GM13977 (cell line): ENCODE measurements at places on chromosomes 3 and 15.
A peak's percentile ranks its signal among the peaks of the same experiment; 100 is the strongest.

DNA sequence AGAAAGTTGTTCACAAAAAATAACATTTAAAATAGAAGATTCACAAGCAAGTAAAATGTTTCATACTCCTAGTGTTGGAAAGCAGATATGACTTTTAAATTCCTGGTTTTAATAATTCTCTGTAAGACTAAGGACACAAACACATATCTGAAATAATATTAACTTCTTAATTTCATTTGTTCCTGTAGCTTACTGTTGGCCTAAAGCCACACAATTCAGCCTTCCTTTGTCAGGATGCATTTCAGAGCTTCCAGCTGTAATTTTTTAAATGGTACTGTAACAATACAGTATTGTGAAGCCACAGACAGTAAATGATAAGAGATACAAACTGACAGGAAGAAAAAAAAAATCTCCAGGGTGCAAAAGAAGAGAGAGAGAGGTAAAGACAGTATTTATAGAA lies 84.2 kb downstream of the TMCC1 start:
- DNase-seq = no peak

- DNase-seq = peak; percentile 44
Measured at GRCh38 chr3:142904639-142905436, 16.0 kb upstream of the PCOLCE2 start.

DNA sequence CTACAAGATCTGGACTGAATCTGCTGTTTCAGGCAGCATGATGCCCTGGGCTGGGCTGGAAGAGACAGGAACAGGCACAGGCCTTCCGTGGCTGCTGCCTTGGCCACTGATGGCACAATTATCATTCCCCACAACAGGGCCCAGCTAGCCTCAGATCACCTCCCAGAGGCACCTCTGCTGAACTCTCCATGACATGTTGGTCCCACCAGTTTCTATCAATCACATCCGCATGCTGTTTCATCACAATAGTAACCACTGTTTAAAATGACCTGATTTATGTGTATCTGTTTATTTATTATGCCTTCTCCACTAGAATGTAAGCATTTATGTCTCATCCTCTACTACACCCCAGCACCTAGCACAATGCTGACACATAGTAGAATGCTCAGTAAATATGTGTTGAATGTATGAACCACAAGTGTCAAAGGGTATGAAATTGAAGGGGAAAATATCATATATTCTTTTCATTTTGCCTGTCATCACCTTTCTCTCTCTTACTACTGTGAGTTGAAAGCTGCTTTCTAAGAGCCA lies 32.7 kb upstream of the ZBTB38 start:
- no peak for DNase-seq

- DNase-seq = no peak
Measured at GRCh38 chr3:128072454-128073184, 20.4 kb downstream of the SEC61A1 start.

GRCh38 chr3:105119801-105120340 lies 246.8 kb upstream of the ALCAM start:
- no peak for DNase-seq

- no peak for DNase-seq
Measured at GRCh38 chr3:122979211-122979610, 48.4 kb downstream of the SEMA5B start.

DNA sequence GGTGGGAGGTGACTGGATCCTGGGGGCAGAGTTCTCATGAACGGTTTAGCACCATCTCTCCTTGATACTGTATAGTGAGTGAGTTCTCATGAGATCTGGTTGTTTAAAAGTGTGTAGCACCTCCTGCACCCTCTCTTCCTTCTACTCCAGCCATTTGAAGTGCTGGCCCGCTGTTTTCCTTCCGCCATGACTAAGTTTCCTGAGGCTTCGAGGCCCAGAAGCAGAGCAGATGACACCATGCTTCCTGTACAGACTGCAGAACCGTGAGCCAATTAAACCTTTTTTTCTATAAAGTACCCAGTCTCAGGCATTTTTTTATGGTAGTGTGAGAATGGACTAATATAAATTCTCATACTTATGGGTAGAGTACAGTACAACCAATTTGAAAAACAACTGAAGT lies 123.6 kb upstream of the BHLHE40 start:
- no peak for DNase-seq

- DNase-seq = no peak
Measured at GRCh38 chr15:70051948-70052633, 45.6 kb downstream of the TLE3 start.

GRCh38 chr15:90552162-90552928 lies 22.6 kb downstream of the CRTC3 start:
- no peak for DNase-seq

DNA sequence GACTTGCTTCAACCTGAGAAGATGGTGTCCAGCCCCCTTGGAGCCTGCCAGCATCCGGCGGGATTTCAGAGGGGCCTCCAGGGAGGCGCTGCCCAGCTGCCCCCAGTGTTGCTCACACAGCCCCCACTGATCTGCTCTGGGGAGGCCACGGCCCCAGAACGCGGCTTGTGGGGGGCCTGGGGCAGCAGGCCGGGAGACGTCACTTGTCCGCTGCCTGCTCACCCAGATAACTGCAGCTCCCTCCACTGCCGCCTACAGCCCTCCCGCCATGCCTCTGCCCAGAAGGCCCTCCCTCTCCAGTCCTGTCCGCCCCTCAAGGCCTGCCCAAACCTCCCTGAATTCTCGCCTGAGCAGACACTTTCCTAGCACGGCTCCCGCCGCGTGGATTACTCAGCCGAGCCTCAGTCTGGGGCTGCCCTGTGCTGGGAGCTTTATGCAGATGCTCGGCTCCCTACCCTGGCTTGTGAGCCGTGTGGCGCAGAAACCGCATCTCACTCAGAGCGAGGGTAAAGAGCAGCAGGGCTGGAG lies 17.2 kb upstream of the ADIPOQ start:
- DNase-seq = no peak

DNA sequence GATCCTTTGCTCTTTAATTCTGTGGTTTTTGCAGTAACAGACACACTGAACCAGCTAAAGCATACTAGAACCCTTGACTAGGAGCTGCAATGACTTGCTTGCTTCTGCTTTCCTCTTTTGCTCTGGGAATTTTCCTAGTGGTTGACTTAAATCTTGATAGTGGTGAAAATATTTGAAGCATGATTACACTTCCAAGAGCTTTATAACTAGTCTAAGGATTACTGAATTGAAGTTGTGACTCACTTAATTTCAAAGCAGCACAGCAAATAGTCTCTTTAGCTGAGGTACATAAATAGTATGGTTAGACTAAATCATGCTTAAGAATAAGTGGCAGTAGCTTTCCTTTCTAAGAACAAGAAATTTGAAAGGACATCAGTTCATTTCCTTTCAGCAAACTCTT lies 513.5 kb upstream of the GBE1 start:
- no peak for DNase-seq

- DNase-seq = no peak
Measured at GRCh38 chr3:56838448-56838847, 36.7 kb upstream of the ARHGEF3 start.

DNA sequence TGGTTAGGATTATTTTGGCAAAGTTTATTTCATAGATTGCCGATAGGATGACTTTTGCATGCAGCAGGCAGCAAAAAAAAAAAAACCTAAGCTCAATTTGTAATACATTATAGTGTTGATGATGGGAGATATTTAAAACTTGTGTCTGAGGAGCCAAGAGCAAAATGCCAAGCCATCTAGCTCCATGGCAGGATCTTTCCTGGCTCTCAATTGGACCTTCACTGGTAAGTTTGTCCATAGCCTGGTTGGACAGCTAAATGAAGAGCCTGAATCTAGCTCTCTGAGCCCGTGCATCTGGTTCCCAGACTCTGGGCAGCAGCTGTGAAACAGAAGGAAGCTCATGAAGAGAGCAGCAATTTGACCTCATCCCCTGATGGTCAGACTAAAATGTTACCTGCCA lies 17.5 kb downstream of the STAC start:
- DNase-seq = no peak

- no peak for DNase-seq
Measured at GRCh38 chr15:52289629-52290081, 5.9 kb downstream of the MYO5C start.

- DNase-seq = no peak
Measured at GRCh38 chr3:143326983-143327778, 207.6 kb downstream of the CHST2 start.

DNA sequence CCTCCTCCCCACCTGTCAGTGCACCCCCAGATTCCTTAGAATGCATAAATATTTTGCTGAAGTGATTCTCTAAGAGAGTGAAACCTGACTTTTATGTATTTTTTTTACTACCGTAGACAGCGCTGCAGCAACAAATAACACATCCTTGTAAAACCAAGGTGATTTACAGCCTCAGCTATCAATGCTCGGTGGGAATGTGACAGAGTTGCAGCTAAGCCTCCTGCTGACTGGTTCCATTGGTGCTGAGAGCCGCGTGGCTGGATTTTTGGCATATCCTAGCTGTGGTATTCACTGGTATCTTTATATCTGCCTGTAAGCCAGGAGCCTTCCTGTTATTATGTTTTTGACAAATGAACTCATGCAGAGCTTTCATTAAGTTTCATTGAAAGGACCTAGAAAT lies 11.0 kb downstream of the FGD5 start:
- DNase-seq = no peak

GRCh38 chr3:66039590-66039887 lies 821 bp upstream of the MAGI1 start:
- DNase-seq = peak; percentile 41

- peak; percentile 8 for DNase-seq
Measured at GRCh38 chr3:147890114-147890513, 480.9 kb downstream of the ZIC1 start.

DNA sequence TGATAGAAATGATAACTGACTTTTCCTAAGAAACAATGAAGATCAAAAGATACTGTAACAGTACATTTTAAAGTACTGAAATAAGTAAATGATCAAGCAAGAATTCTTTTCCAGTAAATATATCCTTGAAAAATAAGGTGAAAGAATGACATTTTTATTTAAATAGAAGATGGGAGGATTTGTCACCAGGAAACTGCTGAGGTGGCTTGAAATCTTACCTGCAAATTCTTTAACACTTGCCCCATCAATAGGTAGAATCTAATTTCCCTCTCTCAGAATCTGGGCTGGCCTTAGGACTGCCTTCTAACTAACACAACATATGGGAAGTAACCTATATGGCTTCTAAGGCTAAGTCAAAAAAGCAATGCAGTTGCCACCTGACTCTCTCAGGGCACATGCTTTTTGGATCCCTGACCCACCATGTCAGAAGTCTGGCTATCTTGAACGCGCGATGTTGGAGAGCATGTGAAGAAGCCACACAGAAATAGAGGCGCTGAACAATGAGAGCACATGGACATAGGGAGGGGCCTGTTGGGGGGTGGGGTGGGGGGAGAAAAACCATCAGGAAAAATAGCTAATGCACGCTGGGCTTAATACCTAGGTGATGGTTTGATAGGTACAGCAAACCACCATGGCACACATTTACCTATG lies 11.5 kb downstream of the ACSBG1 start:
- DNase-seq = no peak

DNA sequence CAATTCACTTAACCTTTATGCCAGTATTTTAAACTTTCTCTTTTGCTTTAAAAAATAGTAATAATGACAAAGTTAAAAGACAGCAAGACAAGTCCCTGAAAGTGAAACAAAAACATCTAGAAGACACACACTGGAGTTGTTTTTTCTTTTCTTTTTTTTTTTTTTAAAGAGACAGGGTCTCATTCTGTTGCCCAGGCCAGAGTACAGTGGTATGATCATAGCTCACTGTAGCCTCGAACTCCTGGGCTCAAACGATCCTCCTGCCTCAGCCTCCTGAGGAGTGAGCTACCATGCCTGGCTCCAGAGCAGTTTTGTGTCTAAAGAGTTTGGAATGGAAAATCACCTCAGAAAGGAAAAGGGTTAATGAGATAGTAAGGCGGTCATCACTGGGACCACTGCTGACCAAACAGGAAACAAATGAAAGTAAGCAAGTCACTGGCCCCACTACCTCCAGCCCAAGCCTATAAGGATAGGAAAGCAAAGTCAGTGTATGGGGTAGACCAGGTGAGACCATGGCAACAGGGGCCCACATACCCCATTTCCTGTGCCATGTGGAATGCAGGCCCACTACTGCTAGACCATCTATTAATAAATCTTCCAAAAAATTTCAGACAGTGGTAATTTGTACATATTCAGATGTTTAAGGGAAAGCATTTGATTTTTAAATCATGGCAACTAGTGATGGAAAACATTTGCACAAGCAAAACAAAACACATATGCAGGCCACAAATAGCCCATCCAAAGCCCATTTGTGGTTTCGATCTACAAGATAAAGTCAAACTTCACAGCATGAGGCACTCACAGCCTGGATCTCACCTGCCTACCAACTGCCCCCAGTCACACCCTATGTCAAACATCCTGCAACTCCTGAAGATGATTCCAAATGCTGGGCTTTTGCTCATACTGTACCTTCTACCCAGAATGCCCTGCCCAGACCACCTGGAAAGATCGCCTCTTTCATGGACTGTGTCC lies 62.6 kb downstream of the OSBPL10 start:
- DNase-seq = peak; percentile 62

DNA sequence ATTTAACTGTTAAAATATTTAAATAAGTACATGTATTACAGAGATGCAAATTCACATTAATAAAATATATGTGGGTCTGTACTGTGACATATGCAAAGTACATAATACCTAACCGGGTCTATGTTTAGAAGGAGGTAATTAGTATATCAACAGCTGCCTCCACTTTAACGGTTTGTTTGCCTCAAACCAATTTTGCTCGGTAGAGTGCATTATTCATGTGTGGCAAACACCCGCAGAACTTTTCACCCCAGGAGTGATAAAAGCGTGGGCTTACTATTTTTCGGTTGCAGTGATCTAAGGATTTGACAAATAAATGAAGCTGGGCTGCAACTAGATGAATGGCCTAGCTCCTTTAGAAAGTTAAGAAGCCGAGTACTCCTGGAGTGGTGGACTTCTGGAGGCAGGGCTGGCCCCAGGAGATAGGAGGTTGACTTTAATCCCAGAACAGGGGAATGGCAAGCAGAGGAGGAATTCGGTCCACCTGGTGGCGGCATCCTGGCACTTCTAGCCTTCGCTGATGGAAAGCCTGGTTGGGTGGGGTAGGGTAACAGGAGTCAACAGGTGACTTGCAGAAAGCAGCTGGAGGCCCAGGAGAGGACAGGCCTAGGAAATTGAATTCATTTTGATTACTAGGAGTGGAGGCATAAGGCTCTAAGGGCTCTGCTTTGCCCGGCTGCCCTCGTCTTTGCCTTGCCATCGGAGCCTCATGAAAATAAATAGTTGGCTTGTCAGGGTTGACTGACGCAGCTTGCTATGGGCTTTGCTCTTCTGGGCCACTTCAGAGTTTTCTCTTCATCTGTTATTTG lies 2.4 kb downstream of the SLCO3A1 start:
- DNase-seq = no peak
